Ovary (tissue), 10 donors: ENCODE measurements at places on chromosomes 11 and 22. TPM values are rescaled to one million over a fixed set of nuclear protein-coding genes. Genes with fewer than 3 reads are reported as not detected.

- no peak for DNase-seq
Observed at GRCh38 chr11:22510741-22511140, 114.9 kb downstream of the FANCF start.

Gene OR8D4
- total RNA-seq, result not detected

Gene OMP
- total RNA-seq, result 1.7 TPM

- DNase-seq, result no peak
Observed at GRCh38 chr22:35517769-35518530, 22.7 kb upstream of the RASD2 start.

GRCh38 chr22:39026509-39027150 is 5.7 kb downstream of the APOBEC3D start:
- no peak for DNase-seq

DNA sequence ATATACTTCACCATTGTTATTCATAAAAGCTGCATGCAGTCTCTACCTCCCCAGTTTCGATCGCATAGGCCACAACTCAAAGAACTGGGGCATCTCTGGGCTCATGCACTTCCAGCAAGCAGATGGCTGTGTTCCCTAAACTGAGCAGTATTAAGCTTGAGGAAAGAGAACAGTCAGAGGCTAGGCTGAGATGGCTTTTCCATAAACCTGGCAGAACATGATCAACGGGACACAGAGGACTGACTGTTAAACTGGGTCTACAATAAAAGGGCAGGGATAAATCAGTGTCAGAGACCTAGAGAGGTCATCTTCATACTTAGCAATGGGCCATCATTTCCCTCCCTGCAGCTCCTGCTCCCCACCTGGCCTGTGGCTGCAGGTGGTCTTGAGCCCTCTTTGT is 171.0 kb upstream of the NECTIN1 start:
- no peak for DNase-seq

Gene SLC22A12
- total RNA-seq, result not detected

DNA sequence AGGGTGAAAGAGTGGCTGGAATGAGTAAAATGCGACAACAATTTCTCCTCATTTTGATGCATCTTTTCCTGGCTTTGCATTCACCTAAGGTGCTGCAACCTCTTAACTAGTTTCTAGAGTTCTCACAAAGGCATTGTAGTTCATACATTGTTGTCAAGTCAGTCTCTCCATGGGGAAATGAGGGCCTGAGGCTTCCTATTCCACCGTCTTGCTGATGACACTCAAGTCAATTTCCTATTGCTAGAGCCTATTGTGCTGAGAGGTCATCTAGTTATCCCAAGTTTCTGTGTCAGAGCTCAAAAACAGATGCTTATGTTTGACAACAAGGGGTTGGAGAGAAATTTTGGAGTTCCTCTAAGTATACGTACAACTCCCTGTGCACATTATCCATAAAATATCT is 11.6 kb upstream of the MS4A6A start:
- no peak for DNase-seq

DNA sequence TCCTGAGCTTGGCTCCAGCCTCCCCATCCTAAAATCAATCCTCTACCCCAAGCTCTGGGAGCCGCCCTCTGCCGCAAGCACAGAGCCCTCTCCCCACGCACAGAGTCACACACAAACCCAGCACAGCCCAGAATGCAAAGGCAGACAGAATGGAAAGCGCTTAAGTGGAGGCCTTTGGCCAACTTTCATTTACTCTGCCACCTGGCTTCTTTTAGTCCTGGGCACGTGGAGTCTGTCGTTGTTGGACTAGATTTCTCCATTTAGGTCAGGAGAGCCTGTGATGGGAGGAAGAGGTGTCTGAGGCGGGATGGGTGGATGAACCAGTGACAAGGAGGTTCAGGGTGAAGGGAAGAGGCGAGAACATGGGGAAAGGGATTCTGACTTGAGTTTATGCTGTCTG is 191.7 kb downstream of the DSCAML1 start:
- no peak for DNase-seq

DNA sequence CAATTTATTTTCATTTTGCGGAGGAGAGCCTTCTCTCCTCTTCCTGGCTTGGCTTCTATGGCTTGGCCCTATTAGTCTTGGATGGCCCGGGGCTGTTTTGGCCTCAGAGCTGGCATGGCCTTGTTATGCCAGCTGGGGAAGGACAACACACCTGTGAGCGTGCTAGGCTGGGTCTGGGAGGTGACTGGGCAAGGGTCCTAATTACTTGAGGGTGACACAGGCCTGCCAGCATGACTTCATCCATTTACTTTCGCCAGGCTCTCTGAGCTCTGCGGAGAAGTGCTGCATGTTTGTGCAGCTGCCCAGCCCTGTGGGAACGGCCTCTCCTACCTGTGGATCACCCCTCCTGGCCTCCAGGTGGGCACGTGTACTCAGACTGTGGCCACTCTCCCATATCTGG is 153.6 kb downstream of the SNX19 start:
- no peak for DNase-seq

DNA sequence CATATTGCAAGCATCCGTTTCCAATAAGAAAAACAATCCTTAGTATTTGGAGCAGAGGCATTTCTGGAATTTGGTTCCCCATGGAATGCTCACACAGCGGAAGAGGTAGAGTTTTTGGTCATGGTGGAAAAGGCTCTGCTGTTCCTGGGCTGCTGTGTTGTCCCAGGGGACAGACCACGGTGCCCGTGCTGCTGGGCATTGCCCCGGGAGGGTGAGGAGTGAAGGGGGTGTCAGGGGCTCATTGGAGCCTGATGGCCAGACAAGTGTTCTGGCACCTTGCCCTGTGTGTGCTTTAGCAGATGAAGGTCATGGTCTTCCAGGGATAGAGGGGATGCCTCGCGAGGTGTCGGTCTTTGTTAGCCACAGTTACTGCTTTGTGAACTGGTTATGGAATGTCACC is 61.2 kb downstream of the MPPED1 start:
- no peak for DNase-seq

Gene FAR1
- total RNA-seq, result 42.2 TPM
